ENCODE measurements at places on chromosomes 3 and 15.

GRCh38 chr3:102481050-102481449 lies 46.2 kb downstream of the ZPLD1 start:
- no peak for DNase-seq

DNA sequence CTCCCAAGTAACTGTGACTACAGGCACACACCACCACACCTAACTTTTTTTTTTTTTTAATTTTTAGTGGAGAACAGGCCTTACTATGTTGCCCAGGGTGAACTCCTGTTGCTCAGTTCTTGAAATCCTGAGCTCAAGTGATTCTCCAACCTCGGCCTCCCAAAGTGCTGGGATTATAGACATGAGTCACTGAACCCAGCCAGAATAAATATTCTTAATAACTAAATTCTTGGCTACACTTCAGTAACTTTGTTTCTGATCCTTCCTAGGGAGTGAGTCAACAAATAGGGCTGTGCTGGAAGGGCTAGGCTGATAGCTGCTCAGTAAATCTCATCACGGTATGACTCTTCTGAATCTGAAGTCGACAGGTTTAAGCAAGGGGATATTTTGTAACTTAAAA lies 56.6 kb downstream of the P3H2 start:
- DNase-seq, result no peak

DNA sequence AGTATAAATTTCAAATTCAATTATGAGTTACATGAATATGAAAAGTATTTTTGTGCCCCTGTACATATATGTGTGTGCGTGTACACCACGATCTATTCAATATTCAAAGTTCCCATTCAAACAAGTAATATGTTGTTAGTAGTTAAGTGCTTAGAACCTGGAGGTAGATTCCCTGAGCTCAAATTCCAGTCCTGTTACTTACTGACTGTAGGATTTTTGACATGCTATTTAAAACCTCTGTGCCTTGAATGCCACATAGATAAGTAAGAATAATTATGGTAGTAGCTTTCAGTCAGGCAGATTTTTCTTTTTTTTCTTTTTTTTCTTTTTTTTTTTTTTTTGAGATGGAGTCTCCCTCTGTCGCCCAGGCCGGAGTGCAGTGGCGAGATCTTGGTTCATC lies 53.3 kb upstream of the CMSS1 start:
- no peak for DNase-seq

- DNase-seq, result no peak
These were observed 606.8 kb downstream of the GBE1 start for GRCh38 chr3:81154611-81155143.

DNA sequence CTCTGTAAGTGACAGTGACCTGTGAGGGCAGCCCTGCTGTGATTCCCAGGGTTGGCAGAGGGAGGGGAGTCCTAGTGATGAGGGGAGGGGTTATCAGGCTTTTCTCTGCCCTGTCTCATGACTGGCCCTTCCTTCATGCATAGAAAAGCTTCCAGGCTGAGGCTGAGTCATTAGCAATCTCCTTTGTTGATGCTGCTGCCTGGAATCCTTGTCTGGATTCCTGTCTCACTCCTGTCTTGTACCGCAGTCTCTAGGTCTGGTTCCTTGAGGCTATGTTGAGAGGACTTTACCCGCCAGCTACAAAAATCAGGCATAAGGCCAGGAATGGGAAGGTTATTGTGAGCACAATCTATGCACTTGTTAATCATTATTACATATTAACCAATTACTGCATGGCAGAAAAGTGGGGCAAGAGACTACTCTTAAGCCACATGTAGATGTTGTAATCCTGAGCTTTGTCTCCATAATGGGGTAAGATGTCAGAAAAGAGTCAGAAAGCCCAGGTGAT lies 7.2 kb downstream of the KLHL6 start:
- DNase-seq, result no peak

DNA sequence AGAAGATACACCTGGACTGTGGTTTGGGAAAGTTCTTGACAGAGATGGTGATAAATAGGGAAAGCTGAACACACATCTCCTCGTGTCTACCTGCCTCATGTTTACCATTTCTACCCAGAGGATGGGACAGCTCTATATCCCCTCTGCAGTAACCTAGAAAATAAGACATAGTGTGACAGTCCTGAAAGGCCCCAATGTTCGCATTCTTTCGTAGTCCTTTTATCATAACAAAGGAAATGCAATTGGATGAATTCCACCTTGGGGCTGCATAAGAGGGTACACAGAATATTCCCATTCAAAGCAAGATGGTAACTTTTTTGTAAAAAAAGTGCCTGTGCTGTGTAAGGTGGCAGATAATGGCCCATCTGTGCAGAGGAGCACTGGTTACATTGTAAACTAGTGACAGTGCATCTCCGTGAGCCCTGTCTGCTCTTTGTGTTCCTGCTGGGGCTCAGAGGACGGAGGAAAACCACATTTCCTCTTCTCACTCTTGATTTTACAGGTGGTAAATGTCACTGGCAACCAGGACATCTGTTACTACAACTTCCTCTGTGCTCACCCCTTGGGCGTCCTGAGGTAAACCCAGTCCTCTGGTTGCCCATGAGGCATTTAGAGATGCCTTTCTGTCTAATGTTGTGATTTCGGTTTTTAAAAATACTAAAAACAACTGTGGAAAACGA lies 74.3 kb downstream of the SIDT1 start:
- peak; percentile 24 for DNase-seq

- DNase-seq, result no peak
These were observed 228.2 kb upstream of the TPRG1 start for GRCh38 chr3:188943591-188943990.

DNA sequence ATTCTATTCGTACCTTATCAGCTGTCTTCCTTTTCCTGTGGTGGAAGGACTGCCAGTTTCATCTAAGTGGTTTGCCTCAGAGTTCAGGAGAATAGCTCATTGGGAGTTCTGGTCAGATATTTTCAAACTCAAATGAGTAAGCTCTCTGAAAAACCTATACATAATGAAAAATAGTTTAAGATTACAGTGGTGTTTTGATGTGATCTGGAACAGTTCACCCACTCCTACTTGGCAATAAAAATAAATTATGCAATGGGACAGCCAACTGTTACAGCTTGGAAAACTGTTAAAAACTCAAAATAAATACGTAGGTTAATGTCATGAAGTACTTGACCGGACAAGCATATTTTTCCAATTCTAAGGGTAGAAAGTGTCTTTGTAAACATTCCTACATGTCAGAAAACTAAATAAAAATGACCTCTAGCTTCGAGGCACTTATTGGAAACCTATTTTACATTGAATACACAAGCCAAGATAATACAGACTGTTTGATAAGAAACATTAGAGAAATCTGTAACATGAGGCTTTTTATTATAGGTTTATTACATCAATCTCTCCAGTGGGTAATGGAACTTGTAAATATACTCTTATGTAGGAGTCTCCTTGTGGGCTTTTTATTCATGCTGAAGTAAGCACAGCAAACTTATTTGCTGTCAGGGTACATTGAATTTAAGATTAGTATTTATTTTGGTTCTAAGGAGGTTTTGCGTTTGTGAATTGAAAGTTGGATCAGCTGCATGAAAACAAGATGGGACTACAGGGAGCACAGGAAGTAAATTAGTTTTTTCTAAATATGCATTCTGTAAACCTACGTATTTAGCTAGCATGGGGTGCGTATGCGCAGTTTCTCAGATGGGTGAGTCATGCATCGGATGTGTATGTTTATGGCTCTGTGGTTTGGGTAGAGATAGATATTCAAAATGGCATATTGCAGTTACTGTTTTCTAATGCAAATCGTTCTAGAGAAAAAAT lies 453.1 kb downstream of the IL5RA start:
- no peak for DNase-seq

GRCh38 chr15:84967380-84967779 lies 14.3 kb upstream of the PDE8A start:
- no peak for DNase-seq

GRCh38 chr3:24952388-24952787 lies 457.7 kb upstream of the THRB start:
- DNase-seq, result no peak

DNA sequence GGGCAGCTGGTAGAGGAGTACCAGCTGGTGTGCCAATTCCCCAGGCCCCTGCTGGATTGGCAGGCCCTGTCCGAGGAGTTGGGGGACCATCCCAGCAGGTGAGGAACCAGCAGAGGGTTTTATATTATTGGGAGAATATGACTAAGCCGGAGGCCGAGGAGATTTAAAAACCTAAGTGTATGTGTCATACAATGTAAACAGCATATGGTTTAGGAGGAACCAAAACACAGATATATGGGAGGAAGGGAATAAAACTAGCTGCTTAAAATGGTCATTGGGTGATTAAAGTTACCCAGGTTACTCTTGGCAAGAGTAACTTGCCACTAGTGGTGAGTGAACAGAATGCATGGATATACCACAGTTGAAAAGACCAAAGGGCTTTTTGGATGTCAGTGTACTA lies 22.1 kb downstream of the SNRPN start:
- no peak for DNase-seq

- no peak for DNase-seq
These were observed 715.2 kb downstream of the GRM7 start for GRCh38 chr3:7576071-7576470.

- DNase-seq, result no peak
These were observed 30.1 kb upstream of the SLC22A13 start for GRCh38 chr3:38235466-38235865.

- no peak for DNase-seq
These were observed 20.5 kb downstream of the IL1RAP start for GRCh38 chr3:190534386-190534785.

DNA sequence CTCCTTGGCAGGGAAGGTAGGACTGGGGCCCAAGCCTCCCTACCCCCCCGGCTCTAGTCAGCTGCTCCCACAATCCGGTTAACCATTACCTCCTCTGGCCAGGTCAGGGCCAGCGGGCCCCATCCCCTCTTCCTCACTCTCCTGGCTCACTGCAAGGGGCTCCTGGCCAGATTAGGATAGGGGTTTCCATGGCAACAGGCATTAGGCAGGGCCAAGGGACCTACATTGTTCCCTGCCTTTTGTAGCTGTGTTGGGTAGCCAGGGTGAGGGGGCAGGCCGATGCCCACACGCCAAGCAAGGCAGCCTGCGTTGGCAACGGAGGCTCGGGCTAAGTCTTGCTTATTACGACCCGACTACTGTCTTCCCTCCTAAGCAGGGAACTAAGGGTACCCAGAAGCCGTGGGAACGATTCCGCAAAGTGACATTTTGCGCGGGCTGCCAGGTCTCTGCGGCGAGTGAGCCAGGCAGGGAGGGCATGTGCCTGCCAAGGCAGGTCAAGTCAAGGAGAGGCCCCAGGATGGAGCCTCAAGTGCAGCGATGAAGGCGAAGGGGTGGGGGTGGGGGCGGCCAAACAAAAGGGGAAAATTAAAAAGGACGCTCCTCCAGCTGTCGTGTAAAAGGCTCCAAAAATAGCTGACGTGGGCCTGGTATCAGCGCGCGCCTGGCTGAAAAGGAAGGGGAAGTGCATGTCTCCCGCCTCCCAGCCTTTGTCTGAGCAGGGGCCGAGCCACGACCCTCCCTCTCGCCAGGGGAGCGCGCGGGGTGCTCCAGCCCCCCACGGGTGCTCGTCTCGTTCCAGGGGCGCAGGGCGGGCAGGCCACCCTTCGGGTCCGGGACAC lies 919 bp downstream of the IDH2 start:
- DNase-seq, result no peak

DNA sequence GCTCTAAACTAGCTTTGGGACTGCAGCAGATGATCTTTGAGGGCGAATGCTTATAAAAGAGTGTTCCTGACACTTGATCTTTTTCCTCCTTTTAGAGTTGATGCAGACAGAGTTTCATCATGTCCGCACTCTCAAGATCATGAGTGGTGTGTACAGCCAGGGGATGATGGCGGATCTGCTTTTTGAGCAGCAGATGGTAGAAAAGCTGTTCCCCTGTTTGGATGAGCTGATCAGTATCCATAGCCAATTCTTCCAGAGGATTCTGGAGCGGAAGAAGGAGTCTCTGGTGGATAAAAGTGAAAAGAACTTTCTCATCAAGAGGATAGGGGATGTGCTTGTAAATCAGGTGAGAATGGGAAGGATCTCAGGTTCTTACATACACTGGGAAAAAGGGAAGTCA lies 75.7 kb downstream of the KLHL25 start:
- DNase-seq, result no peak

DNA sequence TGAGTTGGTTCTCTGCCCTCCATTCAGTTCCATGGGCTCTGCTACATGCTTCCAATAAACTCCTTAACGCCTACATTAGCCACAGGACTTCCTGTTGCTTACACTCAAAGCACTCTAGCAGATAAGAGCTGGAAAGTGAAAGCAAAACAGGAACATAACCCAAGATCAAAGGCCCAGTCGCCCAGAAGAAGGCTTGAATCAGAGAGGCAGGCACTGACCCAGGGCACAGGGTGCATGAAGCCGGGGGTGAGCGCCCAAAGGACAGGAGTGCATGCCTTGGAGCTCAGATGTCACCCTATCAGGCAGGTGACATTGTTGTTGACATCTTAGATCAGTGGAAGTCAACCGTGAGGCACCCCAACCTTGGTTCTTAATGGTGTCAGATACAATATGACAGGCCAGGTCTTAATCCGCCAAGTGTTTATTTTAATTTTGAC lies 235.1 kb downstream of the UACA start:
- DNase-seq, result peak; percentile 30

GRCh38 chr3:69926385-69926784 lies 73.1 kb upstream of the SAMMSON start:
- DNase-seq, result no peak

- DNase-seq, result no peak
These were observed 116.7 kb downstream of the WDR76 start for GRCh38 chr15:43943511-43943910.

DNA sequence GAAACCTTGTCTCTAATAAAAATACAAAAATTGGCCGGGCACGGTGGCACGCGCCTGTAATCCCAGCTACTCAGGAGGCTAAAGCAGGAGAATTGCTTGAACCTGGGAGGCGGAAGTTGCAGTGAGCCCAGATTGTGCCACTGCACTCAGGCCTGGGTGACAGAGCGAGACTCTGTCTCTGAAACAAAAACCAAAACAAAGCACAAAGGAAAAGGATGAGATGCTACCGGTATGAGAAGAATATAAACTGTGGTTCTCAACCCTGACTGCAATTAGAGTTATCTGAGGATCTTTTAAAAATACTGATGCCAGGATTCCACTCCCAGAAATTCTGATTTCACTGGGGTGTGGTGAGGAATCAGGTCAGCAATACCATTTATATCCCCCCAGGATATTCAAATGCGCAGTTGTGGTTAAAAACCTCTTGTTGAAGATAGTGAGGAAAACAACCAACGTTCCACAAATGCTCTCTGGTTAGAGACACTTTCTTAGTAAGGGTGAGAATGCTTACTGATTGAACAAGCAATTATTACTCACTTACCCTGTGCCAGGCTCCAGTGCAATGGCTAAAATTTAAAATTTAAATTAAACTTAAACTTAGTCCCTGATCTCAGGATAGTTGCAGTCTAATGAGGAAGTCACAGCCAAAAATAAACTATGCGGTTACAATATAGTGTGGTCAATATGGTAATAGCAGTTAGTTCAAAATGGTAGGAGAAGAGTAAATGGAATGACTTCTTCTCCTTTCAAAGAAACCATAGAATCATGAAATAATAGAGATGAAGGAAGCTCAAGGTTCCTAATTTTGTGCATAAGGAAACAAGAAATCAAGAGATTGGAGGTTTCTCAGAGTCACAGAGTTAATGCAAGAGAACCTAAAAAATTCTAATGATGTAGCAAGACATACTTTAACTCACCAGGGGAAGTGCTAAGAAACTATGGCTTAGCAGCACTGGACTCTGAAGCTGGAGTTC lies 109.5 kb downstream of the SSR3 start:
- no peak for DNase-seq

Data from stimulated activated CD4-positive, alpha-beta T cell treated with anti-CD3 and anti-CD28 coated beads, Interleukin-2, amount 100 ng/mL, for 48 hours (primary cell).